ENCODE measurements at places on chromosomes 5 and 9. TPM values are rescaled to one million over a fixed set of nuclear protein-coding genes. Genes with fewer than 3 reads are reported as not detected.

The ADAMTSL1 gene
- total RNA-seq: 21.6 TPM

The SLC6A7 gene
- total RNA-seq: not detected

The GMCL2 gene
- not detected for total RNA-seq

The KIF12 gene
- 0.18 TPM for total RNA-seq

The TMEM252 gene
- total RNA-seq: not detected

The PTPRD gene
- 5.8 TPM for total RNA-seq

The IL3 gene
- not detected for total RNA-seq

The IPPK gene
- 22.1 TPM for total RNA-seq

The ADAMTS16 gene
- total RNA-seq: not detected

The C9orf50 gene
- total RNA-seq: 0.09 TPM

The CCL21 gene
- not detected for total RNA-seq

The PHF19 gene
- total RNA-seq: 42.7 TPM

The FBN2 gene
- 9.8 TPM for total RNA-seq

The DMGDH gene
- total RNA-seq: not detected

The FBXO38 gene
- total RNA-seq: 45.2 TPM

The CCNI2 gene
- total RNA-seq: not detected

The FOXE1 gene
- total RNA-seq: not detected

The CDC25C gene
- 6.6 TPM for total RNA-seq

The STX17 gene
- 12.8 TPM for total RNA-seq

The FAM13B gene
- total RNA-seq: 13.3 TPM

The KIF4B gene
- total RNA-seq: 0.27 TPM

The PAXX gene
- 18.4 TPM for total RNA-seq

The NAIP gene
- total RNA-seq: 1.4 TPM

The UNC13B gene
- 42.8 TPM for total RNA-seq

The AMBP gene
- total RNA-seq: not detected

The SV2C gene
- total RNA-seq: not detected

The ZNF483 gene
- total RNA-seq: 1.3 TPM

The LYRM7 gene
- total RNA-seq: 5.8 TPM

The PCDH12 gene
- total RNA-seq: 16.8 TPM

The IL33 gene
- total RNA-seq: 138 TPM

The BRD3 gene
- 13.9 TPM for total RNA-seq
